ENCODE measurements at places on chromosomes 3 and 15. TPM values are rescaled to one million over a fixed set of nuclear protein-coding genes. Genes with fewer than 3 reads are reported as not detected.

The MAP3K13 gene
- total RNA-seq = 11.8 TPM

The CCNB2 gene
- 52.9 TPM for total RNA-seq

The HYAL1 gene
- total RNA-seq = 0.29 TPM

The ZNF660 gene
- total RNA-seq = 0.29 TPM

The NR2F2 gene
- not detected for total RNA-seq

The PCSK6 gene
- total RNA-seq = 2.5 TPM

The FGD5 gene
- not detected for total RNA-seq

The PYDC2 gene
- not detected for total RNA-seq

The EXOG gene
- 23.5 TPM for total RNA-seq

The RASL12 gene
- not detected for total RNA-seq

The SERPINI1 gene
- 2.0 TPM for total RNA-seq

The FEZF2 gene
- total RNA-seq = not detected

The KIAA1143 gene
- total RNA-seq = 32.7 TPM

The COPS2 gene
- 64.6 TPM for total RNA-seq

The NEK10 gene
- 1.4 TPM for total RNA-seq

The ROPN1 gene
- total RNA-seq = not detected

The BUB1B gene
- total RNA-seq = 49.9 TPM

The AMOTL2 gene
- not detected for total RNA-seq

The CSTA gene
- total RNA-seq = not detected

The GNAT1 gene
- not detected for total RNA-seq

The CCR3 gene
- total RNA-seq = 0.24 TPM

The C3orf49 gene
- total RNA-seq = not detected

The SCN11A gene
- 0.07 TPM for total RNA-seq

The CHST2 gene
- total RNA-seq = 6.0 TPM

The CDHR4 gene
- total RNA-seq = 0.22 TPM

The PML gene
- 130 TPM for total RNA-seq

The CHL1 gene
- not detected for total RNA-seq

The GP9 gene
- total RNA-seq = not detected

The ANKUB1 gene
- total RNA-seq = not detected

The CFAP100 gene
- total RNA-seq = not detected

The CLDN1 gene
- 0.07 TPM for total RNA-seq

The GABRB3 gene
- not detected for total RNA-seq

The C15orf39 gene
- total RNA-seq = 117 TPM

The PPP1R14D gene
- total RNA-seq = not detected

The PIGX gene
- 67.2 TPM for total RNA-seq

The INSYN1 gene
- not detected for total RNA-seq

The TMEM212 gene
- not detected for total RNA-seq

The GRAMD2A gene
- 0.20 TPM for total RNA-seq

The KY gene
- not detected for total RNA-seq

The GOLGA6L4 gene
- 1.2 TPM for total RNA-seq

The CD200 gene
- total RNA-seq = 14.0 TPM

The POLQ gene
- 27.1 TPM for total RNA-seq

The TIMP4 gene
- total RNA-seq = not detected

The GALNT15 gene
- not detected for total RNA-seq

The GALK2 gene
- total RNA-seq = 28.1 TPM

The CACNA1D gene
- 0.41 TPM for total RNA-seq

The TUSC7 gene
- not detected for total RNA-seq

The TOP2B gene
- 119 TPM for total RNA-seq

The GCSAM gene
- total RNA-seq = 5.3 TPM

The GOLGA8K gene
- 0.61 TPM for total RNA-seq

The CAV3 gene
- total RNA-seq = not detected

The PCNP gene
- total RNA-seq = 159 TPM

The HMCES gene
- total RNA-seq = 47.3 TPM

The GOLGA8G gene
- total RNA-seq = not detected

Measured in T-helper 1 cell treated with Interleukin-12 subunit alpha and Interleukin-12 subunit beta and Interleukin-4 antibody, amounts not matched to agents 30 ng/mL and 1 ng/mL, for 36 hours (primary cell).